ENCODE measurements at places on chromosomes 11 and 22.

- no peak for DNase-seq
Observed at GRCh38 chr11:21710809-21711208, 482.1 kb upstream of the ANO5 start.

DNA sequence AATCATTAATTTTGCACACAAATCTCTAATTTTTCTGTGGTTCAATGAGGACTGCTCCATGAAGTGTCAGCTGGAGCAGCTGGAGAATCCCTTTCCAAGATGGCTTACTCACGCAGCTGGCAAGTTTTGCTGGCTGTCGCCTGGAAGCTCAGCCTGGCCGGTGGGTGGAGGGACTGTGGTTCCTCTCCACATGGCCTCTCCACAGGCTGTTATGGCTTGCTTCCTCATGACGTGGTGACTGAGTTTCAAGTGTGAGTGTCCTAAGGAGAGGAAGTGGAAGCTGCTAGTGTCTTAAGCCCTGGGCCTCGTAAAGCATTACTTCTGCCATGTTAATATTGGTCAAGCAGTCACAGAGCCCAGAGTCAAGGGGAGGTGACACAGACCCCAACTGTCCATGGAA lies 14.0 kb upstream of the NRIP3 start:
- no peak for DNase-seq

DNA sequence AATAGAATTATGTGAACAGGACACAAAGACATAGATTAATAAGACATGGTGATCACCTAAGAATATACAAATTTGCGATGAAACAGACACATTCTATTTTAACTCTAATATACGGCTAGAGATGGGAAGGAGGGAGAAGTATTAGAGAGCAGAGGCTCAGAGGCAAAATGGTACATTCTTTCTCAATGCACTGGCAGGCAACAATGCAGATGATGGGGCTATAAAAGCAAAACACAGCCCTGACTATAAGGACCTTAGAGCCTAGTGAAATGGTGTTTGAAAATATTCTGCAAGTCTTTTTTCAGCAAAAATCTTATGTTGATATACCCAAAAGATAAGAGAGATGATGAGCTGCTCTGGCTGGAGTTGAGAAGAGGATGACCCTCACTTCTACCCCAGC lies 13.1 kb downstream of the TCF20 start:
- DNase-seq = no peak

- DNase-seq = no peak
Observed at GRCh38 chr11:87020336-87020735, 17.4 kb upstream of the TMEM135 start.

DNA sequence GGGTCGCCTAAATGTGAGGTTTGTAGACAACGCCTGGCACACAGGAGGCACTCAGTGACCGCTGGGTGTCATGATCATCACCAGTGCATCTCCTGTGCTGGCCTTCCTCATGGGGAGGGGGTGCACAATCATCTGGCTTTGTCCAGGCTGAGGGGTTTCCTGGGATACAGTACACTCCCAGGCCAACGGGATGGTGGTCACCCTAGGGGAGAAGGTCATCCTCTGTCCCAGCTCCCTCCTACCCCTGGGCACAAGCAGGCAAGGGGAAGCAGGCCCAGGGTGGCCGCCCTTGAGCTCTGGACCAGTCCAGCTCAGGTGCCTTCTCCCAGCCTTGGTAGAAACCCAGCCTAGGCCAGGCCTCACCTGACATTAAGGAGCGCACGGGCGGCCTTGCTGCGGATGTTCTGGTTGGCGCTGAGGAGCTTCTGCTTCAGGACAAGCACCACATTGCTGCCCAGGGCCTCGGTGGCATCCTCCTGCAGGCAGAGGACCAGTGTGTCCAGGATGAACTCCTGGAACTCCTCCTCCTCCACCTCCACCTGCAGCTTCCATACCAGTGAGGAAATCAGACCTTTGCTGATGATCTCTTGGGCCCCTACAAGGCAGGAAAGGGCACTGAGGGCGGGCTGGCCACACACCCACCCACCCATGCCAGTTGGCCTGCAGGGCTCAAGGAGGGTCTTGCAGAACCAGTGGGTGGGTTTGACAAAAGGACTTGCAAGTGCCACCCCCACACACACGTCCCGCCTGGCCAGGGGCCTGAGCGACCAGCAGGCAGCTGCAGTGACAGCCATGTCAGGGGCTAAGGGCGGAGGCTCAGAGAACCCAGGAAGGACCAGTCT lies 6.6 kb upstream of the GNAZ start:
- DNase-seq = no peak

DNA sequence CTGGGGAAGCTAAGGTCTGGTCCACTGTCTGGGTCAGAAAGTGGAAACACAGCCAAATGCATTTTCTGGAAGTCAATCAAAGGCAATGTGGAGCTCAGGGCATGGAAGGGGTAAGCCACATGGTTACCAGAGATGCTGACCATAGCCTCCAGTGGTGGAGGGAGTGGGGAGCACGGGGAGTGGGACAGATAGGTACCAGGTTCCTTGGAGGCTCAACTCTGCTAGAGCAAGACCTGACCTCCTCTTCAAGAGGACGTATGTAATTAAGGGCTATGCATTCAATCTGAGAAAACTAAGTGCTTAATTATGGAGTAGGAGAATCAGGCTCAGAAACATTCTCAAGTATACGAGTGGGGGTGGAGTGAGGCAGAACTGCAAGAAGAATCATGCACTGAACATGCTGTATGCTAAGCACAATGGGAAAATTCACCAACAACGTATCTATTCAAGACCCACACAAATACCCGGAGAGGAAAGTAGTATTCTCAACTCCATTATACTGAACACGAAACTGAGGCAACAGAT lies 65.2 kb upstream of the PHOX2A start:
- DNase-seq = no peak

DNA sequence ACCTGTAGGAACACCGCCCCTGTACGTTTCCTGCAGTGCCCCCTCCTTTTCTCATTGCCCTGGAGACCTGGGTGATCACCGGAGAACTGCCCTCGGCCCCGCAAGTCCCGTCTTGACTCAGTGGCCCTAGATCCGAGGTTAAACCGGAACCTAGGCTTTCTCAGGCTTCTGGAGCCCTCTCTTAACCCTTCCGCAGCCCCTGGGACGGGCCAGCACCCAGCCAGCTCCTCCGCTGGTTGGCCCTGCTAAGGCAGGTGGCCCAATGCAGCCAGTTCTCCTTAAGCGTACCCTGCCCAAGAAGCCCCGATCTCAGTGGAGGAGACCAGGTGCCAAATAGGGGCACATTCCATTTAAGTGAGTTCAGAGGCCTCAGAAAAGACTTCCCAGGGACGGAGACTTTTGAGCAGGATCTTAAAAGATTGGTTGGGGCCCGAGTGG lies 776 bp downstream of the NLRX1 start:
- DNase-seq = peak; percentile 13

DNA sequence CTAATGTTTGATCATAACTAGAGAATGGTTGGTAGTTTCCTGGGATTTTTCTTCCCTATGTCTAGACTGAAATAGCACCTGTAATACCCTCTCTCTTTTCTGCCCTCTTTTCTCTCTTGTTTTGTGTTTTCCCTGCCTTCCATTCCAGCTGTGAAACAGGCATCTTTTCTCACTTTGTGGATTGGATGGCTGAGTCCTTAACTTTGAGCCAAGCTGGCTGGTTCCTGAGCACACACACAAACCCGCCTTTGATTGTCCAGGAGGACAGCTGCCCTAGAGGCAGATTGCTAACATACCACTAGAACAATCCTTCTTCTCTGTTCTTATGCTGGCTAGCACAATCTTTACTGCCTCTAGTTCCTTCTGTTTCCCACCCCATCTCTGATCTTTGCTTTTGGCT lies 17.7 kb downstream of the CTNND1 start:
- DNase-seq = no peak

DNA sequence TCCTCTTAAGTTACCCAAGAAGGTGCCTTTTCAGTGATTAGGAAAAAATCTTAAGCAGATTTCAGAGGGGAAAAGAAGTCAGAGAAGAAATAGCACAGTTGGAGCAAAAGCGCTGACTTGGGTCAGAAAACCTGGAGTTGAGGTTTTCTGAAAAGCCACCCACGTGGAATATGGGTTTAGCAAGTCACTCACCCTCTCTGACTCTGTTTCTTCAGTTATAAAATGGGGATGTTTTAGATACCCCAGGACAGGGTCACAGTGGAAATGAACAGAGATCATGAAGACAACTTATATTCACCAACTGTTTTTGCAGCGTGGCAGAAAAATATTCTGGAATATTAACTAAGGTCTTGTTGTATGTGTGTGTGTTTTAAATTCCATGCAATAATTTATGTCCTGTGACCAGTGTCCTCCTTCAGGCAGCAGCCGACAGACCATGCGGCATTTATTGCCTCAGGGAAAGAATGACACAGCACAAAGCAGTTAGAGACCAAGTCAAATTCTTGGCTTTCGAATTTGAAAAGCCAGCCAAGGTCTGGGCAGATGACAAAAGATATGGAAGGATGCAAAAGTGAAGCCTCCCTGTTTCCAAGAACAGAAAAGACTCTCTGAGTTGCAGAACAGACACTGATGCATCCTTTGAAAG lies 119.9 kb downstream of the MIAT start:
- no peak for DNase-seq

- DNase-seq = peak; percentile 37
Observed at GRCh38 chr22:45096256-45096907, 67.3 kb upstream of the NUP50 start.

DNA sequence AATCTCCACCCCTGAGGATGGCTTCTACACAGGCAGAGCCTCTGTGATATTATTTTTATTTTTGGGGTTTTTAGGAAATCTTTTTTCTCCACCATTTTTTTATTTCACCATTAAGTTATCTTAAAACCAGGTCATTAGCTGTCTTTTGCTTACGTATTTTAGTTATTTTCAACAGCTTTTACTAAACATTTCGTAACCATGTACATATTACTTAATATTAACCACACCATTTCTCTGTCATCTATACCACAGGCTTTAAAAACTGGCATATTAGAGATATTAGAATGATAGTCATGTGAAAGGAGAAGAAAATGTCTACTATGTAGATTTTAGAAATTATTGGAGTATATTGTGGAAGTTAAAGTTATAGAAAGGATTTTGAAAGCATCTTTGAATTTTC lies 37.4 kb downstream of the YAP1 start:
- no peak for DNase-seq

DNA sequence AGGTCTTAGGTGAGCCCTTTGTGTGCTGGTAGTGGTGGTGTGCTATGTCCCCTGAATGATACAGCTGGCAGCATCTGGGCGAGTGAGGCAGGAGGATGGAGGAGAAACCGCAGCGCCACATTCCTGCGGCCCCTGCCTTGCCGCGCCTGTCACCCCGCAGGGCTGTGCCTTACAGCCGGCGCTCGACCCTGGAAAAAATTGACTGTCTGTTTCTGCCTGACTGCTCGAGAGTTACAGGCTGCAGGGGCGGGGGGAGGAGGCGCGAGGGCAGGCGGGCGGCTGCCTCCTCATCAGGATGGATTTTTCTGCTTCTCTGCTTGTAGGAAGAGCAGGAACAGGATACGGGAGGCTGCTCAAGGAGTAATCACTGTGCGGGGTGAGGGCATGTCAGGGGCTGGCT lies 443.4 kb downstream of the MIAT start:
- no peak for DNase-seq

DNA sequence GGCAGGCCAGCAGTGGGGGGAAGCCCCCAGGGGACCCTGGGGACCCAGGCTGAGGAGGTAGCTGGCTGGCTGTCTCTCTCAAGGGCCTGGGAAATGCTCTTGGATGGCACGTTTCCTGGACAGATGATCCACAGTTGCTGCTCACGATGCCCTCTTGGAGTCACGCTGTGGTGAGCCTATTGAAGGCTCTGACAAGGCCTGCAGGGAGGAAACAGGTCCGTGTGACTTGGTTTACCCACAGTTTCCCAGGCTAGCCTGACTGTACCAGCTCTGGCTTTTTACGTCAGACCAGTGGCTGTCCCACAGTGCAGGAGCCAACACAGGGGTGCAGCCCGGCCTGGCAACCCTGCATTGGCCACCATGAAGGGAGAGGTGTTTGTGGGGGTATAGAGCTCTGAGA lies 29.2 kb upstream of the PPARA start:
- no peak for DNase-seq

- no peak for DNase-seq
Observed at GRCh38 chr22:35544189-35544588, 3.6 kb downstream of the RASD2 start.

DNA sequence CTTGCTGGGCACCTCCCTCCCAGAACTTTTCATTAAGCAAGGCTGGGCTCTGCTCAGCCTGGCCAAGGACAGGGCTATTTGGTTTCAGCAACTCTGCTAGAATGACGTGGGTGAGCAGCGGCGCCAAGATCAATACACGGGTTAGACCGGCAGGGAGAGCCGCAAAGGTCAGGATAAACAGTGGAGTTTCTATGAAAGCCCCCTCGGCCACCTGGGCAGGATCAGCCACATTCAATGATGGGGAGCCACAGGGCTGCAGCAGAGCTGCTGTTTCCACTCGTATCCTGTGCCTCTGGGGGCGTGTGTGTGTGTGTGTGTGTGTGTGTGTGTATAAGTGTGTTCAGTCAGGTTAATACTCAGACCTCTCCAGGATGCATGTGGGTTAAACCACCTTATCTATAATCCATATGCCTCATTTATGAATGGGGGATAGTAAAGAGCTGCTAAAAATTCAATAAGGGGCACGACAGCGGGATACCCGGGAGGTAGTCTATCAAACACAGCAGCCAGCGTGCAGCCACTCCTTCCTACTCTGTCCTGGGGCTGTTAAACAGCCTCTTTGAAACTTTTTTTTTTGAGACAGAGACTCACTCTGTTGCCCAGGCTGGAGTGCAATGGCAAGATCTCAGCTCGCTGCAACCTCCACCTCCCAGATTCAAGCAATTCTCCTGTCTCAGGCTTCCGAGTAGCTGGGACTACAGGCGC lies 34.8 kb downstream of the MYH9 start:
- DNase-seq = no peak

- peak; percentile 30 for DNase-seq
Observed at GRCh38 chr11:456533-456932, 6.5 kb downstream of the PTDSS2 start.

- no peak for DNase-seq
Observed at GRCh38 chr11:37770145-37770544, 1172.1 kb upstream of the RAG2 start.

Data from effector memory CD8-positive, alpha-beta T cell (primary cell).